ENCODE measurements at places on chromosomes 5 and 9.
A peak's percentile ranks its signal among the peaks of the same experiment; 100 is the strongest.

- DNase-seq, result no peak
Observed at GRCh38 chr5:74648835-74649293, 8.3 kb upstream of the ENC1 start.

- peak; percentile 38 for DNase-seq
Observed at GRCh38 chr9:136385015-136385414, 11.5 kb upstream of the CARD9 start.

DNA sequence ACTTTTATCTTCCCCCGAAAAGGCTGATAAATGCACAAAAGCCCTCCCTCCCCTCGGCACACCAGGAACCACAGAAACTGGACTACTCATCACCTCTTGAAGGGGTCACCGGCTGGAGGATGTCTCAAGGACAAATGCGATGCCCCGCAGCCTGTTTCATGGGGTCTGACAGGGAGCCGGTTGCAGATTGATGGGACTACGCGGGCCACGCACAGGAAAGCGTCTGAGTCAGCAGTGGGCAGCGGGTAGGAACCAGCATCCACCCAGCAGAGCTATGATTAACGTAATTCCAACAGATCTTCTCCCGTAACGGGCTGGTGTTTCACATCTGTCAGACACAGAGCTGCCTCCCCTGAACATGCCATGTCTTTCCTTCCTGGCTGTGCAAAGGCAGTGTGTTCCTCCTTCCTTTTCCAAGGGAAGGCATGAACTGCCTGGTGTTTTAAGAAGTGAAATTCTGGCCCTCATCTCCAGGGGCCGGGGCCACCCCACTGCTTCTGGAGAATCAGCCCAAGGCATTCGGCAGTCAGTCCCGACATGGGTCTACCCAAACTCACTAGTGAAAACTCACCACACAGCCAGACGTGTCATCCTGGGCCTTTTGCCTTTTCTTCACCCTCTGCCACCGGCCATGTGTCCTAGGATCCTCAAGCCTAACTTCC lies 144.4 kb upstream of the PHYKPL start:
- DNase-seq, result no peak

DNA sequence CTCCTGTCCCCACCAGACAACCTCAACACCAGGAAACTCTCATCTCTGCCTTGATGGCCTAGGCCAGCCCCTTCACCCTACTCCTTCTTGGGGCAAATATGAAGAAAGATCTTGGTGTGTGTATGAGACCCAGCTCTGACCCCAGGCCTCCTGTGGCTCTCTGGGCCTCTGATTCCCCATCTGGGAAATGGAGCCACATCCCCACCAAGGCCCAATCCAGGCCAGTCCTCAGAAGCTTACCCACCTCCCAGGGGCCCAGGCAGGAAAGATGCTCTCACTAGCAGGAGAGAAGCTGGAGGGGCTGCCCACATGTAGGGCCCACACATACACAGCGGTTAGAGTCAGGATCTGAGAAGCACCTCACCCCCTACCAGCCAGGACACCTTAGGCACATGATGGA lies 38.9 kb downstream of the BICD2 start:
- no peak for DNase-seq

- DNase-seq, result no peak
Observed at GRCh38 chr9:2179567-2179966, 164.4 kb downstream of the SMARCA2 start.

DNA sequence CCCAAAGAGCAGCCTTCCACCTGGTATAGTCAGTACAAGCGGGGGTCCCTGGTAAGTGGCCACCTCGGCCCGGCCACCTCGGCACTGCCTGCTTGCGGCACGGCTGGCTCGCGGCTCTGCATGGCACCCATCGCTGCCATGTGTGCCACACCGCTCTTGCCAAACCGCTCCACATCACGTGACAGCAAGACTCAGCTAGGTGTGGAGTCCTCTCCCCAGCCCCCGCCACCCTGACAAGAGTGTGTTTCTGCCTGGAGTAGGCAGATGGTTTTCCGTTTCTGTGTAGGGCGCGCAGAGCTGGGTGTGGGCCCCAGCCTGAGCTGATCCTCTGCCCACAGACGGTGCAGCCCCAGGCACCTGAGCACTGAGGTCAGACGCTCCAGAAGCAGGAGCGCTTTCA lies 50.5 kb upstream of the FCN2 start:
- no peak for DNase-seq

DNA sequence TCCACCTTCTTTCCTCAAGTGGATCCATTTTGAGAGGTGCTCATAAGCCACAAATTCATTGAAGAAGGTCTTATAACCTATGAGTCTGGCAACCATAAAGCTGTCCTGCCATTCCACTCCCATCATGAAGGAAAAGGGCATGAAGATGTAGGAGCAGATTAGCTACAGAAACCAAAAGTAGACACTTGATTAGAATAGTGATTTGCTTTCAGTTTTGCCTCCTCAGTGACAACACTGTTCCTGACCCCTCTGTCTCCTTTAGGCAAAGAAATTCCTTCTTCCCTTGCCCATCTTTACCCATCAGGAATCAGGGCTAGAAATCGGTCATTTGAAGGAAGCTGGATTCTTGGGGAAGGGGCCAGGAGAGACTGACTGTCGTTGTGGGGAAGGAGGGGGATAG lies 55.2 kb downstream of the SLC28A3 start:
- no peak for DNase-seq

GRCh38 chr5:139287890-139288635 lies 5.5 kb upstream of the MATR3 start:
- no peak for DNase-seq

Data from T-helper 9 cell (primary cell).